ENCODE measurements at places on chromosomes 6 and 20.

DNA sequence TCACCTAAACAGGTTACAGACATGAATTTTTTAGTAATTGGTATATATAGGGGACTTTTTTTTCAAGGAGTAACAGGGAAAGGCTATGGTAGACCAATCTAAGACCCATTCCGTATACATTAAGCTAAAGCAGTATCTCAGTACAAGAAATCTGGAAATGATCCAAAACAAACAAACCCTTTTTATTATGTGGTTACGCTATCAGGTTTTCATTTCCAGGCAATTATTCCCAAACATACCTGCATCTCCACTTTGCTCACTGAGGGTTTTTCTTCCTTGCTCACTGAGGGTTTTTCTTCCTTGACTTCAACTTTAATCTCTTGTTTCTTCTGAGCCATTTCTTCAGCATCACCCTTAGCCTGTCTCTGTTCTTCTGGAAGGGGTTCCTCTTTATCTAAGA is 107.3 kb downstream of the EPB41L2 start:
- DNase-seq: no peak

- DNase-seq: no peak
These were observed 118.2 kb upstream of the RIPOR2 start for GRCh38 chr6:25053875-25054371.

DNA sequence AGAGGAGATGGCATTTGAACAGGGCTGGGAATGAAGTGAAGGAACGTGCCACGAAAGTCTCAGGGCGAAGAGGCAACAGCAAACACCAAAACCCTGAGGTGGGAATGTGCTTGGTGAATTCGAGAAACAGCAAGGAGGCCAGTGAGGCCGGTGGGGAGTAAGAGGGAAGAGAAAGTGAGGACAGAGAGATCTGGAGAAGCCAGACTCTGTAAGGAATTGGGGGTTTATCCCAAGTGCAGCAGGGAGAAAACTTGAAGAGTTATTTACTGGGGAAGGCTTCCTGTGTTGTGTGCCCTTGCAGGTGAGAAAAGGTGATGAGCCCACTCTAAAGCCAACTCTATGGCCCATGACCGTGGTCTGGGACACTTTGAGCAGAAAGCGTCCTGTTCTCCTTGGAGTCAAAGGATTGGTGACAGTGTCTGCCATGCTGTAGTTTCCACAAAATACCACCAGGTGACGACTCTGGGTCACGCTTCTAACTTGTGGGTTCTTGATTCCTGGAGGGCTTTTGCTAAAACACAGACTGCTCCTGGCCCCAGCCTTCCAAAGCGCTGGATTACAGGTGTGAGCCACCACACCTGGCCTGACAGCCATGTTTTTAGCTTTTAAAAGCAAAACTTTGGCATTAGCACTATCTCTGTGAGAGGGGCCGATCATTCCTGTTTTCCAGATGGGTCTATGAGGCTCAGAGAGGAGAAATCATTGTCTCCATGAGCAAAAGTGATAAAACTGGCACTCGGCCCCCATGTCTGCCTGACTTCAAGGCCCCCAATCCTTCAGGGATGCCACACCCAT is 18.0 kb upstream of the CSNK2A1 start:
- DNase-seq: no peak

- DNase-seq: no peak
These were observed 47.4 kb upstream of the FOXC1 start for GRCh38 chr6:1562171-1562955.

Data from stimulated activated CD4-positive, alpha-beta T cell treated with anti-CD3 and anti-CD28 coated beads, Interleukin-1b, Interleukin-23, amount 100 ng/mL, for 24 hours (primary cell).